ENCODE measurements at places on chromosomes 6 and 20.

DNA sequence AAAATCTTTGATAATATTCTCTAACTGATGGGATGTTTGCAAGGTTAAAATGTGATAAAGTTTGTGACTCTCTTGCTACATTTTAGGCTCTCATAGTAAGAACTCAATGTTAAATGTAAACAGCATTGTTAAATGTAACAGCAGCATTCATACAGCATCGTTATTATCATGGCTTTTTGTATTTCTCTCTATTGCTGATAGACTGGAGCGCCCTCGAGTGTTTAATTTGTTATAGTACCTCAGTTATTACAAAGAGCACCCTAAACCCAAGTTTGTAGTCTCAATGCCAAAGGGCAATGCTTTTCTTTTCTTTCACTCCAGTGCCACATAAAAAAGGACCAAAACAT lies 14.9 kb upstream of the TTPAL start:
- no peak for DNase-seq

GRCh38 chr20:55174172-55174571 lies 698.8 kb downstream of the DOK5 start:
- no peak for DNase-seq

GRCh38 chr6:80547827-80548226 lies 441.4 kb downstream of the BCKDHB start:
- no peak for DNase-seq

- no peak for DNase-seq
Observed at GRCh38 chr20:4896971-4897497, 104.3 kb downstream of the SLC23A2 start.

- DNase-seq, result peak; percentile 35
Observed at GRCh38 chr6:51959744-51960383, 127.5 kb downstream of the PKHD1 start.

DNA sequence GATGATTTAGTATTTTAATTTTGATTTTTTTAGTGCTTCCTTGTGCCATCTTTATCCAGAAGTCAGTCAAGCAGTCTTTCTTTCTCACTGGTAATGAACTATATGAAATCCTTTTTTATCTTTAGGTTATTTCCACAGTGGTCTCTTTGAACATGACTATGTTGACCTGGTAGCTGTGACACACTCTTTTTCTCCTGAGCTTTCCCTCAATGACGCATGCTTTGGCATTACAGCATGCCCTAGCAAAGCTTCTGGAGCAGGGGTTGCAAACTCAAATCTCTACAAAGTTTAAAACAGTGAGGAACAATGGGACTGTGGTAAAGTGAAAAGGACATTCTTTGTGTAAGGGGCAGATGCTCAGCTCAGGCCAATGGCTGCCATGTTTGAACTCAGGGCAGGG lies 4.5 kb upstream of the PLAGL1 start:
- no peak for DNase-seq

DNA sequence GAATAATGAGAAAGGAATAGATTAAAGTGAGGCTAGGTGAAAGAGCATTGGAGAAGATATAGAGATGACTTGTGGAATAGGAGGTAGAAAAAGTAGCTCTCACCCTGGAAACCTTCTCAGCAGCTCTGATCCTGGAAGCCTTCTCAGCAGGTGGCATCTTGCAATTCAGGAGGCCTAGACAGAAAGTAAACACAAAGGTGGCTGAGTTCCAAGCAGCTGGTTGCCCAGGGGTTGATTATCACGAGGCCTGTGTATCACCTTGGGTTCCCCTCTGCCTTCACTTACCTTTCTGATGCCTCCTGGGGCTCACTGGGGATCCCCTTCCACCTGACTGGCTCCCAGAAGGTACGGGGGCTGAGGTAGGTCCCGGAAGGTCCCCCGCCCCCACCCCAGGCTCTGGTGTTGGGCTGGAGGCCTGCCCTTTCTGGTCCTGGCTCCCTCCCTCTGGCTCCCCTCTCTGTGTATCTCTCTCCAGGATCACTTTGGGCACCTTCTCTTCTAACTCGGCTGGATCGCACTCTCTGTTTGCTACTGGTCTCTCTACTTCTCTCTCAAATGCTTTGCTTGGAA lies 9.7 kb downstream of the MDC1 start:
- DNase-seq, result no peak

DNA sequence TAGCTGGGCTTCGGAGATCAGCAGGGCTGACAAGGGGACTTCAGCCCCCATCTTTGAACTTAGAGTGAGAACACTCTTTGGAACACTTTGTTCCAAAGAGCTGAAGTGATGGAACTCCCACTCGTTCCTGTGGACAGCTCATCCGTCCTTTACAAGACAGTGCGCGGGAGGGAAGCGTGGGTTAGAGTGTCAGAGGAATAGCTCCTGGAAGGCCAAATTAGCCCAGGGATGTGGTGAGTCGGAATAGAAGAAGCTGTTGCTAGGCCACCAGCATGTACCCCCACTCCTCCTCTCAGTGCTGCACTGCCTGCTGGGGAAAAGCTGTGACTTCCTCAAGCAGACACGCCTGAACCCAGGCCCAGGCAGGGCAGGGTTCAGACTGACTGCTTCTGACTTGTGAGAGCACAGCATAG lies 1.7 kb downstream of the SDCBP2 start:
- DNase-seq, result peak; percentile 75

DNA sequence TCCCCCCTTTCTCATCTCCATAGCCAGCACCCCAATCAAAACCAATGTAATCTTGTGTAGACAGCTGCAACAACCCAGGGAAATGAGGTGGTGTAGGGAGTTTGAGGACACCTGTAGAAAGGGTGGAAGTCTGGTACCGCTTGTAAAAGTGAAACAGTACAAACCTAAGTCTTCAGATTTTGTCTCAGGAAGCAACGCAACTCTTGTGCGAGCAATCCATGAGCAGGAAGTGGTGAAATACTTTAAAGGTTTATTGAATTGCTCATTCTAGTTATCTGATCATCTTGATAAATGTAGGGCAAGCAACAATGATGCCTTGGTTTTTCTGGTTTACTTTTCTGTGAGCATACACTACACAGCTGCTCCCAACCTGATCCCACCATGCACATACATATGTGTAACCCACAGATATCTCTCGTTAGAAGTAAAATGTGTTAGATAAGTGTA lies 71.1 kb upstream of the THEMIS start:
- no peak for DNase-seq

Data from omental fat pad (tissue), 4 donors.